Stimulated activated naive CD8-positive, alpha-beta T cell treated with anti-CD3 and anti-CD28 coated beads, Interleukin-15, Interleukin-2, amounts not matched to agents 100 U/mL and 50 U/mL, for 24 hours (primary cell): ENCODE measurements at places on chromosomes 11 and 22.

GRCh38 chr22:32794449-32795213 is 6.9 kb upstream of the TIMP3 start:
- DNase-seq: no peak

- no peak for DNase-seq
These were observed 15.2 kb upstream of the GCAT start for GRCh38 chr22:37792494-37792893.

DNA sequence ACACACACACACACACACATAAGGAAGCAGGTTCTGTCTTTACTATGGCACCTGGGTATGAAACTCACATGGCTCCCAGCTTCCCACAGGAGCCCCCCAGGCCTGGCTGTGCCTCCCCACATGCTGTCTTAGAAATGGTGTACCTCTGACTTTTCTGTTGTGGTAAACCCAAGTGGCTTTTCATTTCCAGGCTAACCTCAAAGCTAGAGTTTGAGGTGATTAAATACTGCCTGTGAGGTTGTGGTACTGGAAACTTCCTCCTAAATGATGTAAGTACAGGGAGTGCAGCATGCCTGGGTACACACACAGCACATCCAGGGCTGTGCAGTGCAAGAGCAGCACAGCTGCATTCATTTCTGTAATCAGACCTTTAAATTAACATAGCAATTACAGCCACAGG is 34.4 kb downstream of the ME3 start:
- peak; percentile 37 for DNase-seq

GRCh38 chr11:6142936-6143335 is 27.2 kb downstream of the OR52B2 start:
- no peak for DNase-seq
